GM12865 (cell line): ENCODE measurements at places on chromosomes 2 and 18.

DNA sequence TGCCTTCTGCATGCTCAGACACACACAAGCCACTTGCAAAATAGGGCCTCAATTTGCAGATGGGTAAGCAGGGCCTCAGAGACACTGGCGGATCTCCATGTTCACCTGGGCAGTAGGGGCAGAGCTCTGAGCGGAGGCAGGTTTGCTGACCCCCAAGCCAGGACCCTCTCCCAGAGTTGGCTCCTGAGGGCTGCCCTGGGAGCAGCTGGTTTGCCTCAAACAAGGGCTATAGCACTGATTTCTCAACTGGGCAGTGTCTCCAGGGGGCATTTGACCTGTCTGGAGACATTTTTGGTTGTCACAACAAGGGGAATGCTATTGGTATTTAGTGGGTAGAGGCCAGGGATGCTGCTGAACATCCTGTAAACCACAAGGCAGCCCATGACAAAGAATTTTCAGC, 11.6 kb downstream of the GLI2 start:
- DNase-seq: no peak

- DNase-seq: no peak
Measured at GRCh38 chr18:79868168-79868784, 70.5 kb downstream of the KCNG2 start.

DNA sequence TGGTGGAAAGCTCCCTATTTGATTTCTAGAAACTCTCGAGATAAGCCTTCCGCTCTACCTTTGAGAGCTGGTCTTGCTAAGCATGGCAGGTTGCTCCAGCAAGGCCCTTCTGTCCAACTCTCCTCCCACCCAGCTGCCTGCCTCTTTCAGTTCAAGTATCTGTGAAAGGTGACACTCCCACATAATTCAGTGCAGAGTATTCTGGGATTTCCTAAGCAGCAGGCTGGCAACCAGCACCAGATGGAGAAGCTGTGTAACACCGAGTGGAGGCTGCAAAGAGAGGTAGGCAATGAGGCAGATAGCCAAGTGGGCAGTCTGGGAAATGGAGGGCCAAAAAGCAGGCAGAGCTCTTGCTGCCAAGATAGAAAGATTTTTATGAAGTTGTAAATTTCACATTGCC, 88.4 kb upstream of the CAVIN2 start:
- DNase-seq: no peak

- no peak for DNase-seq
Measured at GRCh38 chr2:23669413-23670244, 257.3 kb downstream of the ATAD2B start.

DNA sequence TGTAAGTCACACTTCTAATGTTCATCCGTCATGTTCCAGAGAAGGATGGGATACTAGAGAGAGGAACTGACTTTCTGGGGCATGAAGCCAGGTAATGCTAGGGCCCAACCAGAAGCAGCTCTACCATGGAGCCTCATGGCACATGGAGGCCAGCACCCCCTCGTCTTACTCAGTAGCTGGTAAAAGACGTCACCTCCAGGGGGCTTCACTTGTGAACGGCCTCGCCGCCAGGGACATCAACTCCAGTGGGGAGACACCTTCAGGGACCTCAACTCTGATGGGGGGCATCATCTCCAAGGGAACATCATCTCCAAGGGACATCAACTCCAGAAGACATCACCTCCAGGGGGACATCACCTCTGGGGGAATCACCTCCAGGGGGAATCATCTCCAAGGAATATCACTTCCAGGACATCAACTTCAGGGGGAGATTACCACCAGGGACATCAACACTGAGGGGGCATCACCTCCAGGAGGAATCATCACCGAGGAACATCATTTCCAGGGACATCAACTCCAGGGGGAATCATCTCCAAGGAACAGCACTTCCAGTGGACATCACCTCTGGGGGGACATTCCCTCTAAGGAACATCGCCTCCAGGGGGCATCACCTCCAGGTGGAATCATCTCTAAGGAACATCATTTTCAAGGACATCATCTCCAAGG, 168.4 kb downstream of the NDUFA10 start:
- DNase-seq: no peak

DNA sequence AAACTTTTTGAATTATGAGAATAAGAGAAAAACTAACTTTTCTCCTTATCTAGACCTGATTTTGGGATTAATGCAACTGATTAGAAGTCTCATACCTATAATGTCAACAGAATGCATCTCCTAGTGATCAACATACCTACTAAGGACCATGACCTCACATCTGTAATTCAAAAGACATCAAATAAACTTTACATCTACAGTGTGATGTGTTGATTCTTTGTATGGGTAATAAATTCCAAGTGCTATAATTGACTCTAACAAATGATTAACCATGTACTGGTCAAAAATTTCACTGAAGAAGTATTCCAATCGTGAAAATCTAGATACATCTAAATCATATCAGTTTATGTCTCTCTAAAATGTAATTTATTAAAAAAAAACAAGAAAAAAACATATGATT, 84.5 kb downstream of the STRN start:
- no peak for DNase-seq

DNA sequence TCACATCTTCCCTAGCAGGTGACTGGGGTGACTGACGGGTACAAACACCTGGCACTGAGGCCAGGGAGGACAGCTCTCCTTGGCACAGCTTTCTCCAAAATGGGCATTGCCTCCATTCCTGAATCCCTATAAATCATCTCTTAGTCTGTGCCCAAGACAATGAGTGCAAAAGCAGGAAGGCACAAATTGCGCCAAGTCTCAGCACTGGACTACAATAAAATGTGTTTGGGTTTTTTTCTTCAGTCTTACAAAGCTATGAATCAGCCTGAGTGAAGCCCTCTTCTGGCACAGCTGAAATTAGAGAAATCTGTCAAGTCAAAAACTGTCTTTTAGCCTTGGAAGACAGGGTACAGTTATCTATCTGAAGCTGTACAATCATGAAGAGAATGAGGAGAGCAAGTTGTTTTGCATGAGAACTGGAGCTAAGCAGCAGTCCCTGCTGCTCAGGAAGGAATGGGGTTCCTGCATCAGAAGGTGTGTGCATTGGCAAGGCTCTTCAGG, 90.8 kb downstream of the EPB41L3 start:
- DNase-seq: no peak

DNA sequence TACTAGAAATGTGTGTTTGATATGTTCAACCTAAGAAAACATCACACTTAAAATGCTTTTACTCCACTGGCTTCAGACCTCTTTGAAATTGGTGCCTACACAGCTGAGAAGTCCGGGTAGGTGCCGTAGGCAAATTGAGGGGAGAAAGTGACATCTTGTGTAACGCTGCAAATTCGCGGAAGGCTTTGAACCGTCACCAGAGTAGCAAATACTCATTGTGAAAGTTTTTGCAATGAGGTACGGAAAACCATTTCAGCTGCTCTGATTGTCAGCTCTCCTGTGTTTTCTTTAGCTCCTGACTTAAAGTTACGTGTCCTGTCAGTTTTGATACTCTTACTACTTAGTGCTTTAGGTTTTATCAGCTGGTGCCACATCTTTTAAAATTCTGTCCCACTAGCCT, 224.5 kb downstream of the FAM210A start:
- DNase-seq: peak; percentile 80

DNA sequence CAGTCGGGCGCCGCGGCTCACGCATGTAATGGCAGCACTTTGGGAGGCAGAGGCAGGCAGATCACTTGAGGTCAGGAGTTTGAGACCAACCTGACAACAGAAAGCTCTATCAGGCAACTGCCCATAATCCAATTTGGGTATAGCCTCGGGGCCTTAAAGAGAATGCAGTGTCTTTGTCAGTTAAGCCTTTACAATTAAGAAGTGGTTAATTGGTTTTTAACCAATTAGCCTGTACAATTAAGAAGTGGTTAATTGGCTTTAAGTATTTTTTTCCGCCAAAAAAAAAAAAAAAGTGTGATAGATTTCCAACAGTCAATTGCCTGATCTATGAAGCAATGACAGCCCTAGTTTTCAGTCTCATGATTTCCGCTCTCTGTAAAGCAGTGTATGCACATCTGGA, 74.6 kb upstream of the NARS1 start:
- DNase-seq: no peak

GRCh38 chr18:58813105-58813504, 51.6 kb upstream of the ZNF532 start:
- no peak for DNase-seq

DNA sequence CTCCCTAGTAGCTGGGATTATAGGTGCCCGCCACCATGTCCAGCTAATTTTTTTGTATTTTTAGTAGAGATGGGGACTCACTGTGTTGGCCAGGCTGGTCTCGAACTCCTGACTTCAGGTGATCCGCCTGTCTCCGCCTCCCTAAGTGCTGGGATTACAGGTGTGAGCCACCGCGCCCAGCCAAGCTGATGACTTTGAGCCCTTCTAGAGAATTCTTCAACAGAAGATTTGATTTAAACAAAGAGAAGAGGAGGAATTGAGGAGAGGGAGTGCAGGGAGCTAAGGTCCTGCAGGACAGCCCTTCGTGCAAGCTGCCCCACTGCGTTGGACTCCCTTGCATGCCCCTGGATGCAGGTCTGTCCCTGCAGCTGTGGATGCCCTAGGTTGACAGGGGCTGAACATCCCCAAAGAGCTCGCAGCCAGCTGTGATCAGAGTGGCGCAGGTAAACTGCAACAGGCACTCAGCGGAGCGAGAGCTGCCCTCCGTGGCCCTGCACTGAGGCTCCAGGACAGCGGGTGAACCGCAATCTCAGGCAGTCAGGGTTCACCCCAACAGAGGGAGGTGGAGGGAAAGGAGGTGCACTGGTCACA, 13.7 kb downstream of the ADRA2B start:
- no peak for DNase-seq

DNA sequence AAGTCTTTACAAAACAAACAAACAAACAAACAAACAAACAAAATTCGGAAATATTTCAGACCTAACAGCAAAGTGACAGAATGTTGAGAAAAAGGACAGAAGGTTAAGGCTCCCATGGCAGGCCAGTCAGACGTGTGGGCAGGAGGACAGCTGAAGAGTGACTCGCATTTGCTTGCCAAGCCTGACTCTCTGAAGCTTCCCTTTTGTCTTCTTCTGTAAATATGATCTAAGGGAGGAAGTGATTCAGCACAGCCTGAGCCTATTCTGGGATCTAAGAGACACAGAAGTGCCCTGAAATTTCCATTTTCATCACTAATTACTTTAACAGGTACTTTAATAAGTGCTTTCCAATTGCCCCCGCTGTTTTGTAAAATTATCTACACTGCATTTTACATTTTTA, 134.0 kb upstream of the LYPD1 start:
- no peak for DNase-seq

GRCh38 chr2:201369775-201370174, 12.6 kb upstream of the FLACC1 start:
- DNase-seq: no peak

DNA sequence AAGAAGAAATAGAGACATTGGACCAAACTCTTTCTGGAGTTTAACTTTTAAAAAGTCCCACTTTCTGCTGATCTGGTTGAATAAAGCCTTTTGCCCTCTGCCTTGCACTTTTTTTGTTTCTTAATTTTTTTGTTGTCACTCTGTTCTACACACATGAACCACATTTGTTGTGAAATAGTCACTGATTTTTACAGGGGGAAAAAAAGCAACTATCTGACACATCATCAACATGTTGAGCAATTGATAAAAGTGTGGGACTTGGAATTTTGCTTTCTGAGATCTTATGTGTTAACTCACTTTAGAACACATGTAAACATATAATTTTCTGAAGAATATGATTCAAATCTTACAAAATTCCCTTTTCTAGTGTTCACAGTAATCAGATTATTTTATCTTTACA, 414.8 kb upstream of the FIGN start:
- DNase-seq: no peak

DNA sequence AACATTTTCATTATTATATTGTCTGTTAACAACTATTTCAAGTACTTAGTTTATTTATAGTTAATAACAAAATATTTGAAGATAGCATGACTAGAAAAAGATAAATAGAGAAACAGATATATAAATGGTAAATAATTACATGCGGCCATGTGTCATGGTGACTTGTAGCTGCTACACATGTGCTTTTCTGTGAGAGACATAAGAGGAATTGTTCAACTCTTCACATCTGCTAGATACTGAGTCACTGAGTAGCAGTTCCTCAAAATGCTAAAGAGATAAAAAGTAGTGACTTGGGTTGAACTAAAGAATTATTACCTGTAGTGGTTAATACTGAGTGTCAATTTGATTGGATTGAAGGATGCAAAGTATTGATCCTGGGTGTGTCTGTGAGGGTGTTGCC, 37.5 kb upstream of the SCN9A start:
- DNase-seq: no peak

GRCh38 chr2:176924909-176925534, 287.6 kb upstream of the HNRNPA3 start:
- no peak for DNase-seq

DNA sequence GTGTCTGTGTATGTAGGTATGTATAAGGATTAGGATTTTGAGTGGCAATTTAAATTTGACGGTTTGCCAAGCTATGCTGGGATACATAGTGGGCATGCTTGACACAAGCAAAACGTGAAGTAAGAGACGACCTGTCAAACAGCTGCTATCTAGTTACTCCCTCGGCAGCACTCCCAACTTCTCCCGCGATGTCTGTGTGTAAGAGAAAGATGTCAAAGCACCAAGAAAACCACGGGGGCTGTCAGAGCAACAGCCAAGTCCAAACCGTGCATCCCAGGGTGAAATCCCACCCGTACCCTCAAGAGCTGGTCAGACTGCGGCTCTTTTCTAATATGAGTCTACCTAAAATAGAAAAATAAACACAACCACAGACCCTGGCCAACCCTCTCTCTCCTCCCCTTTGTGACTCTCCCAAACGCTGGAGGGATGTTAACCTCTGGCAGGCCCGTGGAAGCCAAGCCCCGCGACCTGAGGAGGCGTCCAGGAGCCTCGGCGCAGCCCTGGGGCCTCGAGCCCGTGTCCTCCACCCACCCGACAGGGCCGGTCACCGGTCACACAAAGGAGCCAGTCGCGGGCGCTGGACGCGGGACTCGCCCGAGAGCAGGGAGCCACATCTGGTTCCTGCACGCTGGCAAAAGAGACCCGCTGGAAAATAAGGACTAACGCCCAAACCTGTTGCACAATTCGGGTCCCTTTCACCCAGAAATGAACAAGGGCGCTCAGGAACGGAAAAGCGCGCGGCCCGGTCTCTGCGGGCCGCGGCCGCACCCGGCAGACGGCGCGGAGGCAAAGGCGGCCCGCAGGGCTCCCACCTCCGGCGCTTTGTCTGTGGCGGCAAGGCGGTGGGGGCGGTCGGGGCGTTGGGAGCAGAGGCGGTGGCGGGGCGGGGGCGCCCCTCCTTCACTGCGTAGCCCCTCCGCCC, 925 bp downstream of the SESTD1 start:
- peak; percentile 30 for DNase-seq

GRCh38 chr2:128414946-128415778, 96.5 kb upstream of the HS6ST1 start:
- no peak for DNase-seq

DNA sequence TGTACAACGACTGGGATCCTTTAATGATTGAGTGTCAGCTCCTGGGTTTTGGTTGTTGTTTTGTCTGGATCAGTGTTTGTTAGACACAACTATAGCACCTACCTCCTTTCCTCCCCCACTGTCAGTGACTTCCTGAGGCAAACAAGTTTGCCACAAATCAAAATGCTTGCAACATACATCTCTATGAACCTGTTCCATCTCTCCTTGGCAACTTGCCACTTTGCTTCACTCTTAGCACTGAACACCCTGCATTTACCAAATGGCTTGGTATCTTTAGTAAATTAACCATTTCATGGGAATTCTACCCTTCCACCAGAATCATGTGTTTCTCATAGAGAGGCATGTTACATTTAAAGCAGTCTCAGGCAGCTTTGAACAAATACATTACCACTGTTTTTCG, 301.1 kb upstream of the TANK start:
- DNase-seq: no peak
